ENCODE measurements at places on chromosomes 3 and 15. TPM values are rescaled to one million over a fixed set of nuclear protein-coding genes. Genes with fewer than 3 reads are reported as not detected.

DNA sequence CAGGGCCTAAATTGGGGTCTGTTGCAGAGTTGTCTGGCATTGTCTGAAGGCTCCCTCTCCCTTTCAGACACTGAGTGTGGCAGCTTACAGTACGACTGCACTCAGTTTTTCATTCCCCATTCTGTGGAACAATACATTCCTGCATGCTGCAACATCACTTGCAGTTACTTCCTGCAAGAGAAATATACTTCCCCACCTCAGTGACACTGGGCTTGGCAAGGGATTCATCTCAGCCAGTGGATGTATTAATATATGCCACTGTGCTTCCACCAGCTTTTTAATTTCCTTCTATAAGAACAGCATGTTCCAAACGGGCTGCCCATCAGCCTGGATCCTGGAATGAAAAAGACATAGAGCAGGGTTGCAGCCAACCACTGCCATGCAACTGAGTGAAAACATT, 23.1 kb downstream of the B3GALNT1 start:
- no peak overlapping the region for H3K27ac ChIP-seq
- H3K27me3 ChIP-seq = no peaks in the 10 kb centered on the region
- no peaks in the 10 kb centered on the region for H3K36me3 ChIP-seq
- no peak for DNase-seq
- no peaks in the 10 kb centered on the region for H3K4me1 ChIP-seq
- H3K4me3 ChIP-seq = no peak overlapping the region

- H3K36me3 ChIP-seq = peaks cover 2% of the 10 kb centered on the region
- no peaks in the 10 kb centered on the region for H3K4me1 ChIP-seq
- no peak overlapping the region for H3K4me3 ChIP-seq
- H3K27ac ChIP-seq = no peak overlapping the region
- no peak for DNase-seq
- no peaks in the 10 kb centered on the region for H3K27me3 ChIP-seq
Observed at GRCh38 chr15:32794973-32795372, 77.2 kb downstream of the GREM1 start.

GRCh38 chr3:171284308-171285075, 175.7 kb downstream of the TNIK start:
- no peaks in the 10 kb centered on the region for H3K27me3 ChIP-seq
- H3K4me1 ChIP-seq = peaks cover 42% of the 10 kb centered on the region
- H3K36me3 ChIP-seq = no peaks in the 10 kb centered on the region
- DNase-seq = no peak
- H3K27ac ChIP-seq = no peak overlapping the region

- peak; percentile 11 for DNase-seq
- peaks cover 65% of the 10 kb centered on the region for H3K36me3 ChIP-seq
- H3K4me3 ChIP-seq = no peak overlapping the region
- no peak overlapping the region for H3K27ac ChIP-seq
- H3K4me1 ChIP-seq = peaks cover 13% of the 10 kb centered on the region
Observed at GRCh38 chr3:30693470-30694120, 87.2 kb downstream of the TGFBR2 start.

DNA sequence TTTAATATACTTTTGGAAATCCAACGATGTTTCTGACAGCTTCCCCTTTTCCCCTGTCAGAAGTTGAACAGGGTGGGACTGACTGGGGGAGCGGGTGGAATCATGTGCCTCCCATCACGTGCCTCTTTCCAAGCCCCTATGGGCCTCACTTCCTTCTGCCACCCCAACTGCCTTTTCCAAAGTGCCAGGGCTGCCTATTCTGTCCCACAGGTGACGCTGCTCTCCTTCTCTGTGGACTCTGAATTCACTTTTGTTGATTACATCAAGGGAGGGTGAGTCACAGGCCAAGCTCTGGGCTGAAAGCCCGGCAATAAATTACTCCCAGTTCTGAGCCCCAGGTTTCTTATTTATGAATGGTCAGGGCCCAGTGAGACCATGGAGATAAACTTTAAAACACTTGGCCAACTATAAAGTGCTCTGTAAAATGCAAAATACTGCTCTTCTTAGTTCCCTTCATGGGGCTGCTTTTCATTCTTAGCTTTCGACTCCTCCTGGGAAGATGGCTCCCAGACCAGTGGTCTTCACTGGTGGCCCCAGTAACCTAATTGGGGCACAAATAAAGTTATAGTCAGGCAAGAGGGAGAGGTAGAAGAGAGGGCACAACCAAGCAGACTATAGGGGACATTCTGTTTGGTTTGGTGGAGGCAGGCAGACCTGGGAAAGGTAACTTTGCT, 12.3 kb downstream of the CPNE9 start:
- DNase-seq = peak; percentile 18
- no peak overlapping the region for H3K4me3 ChIP-seq
- H3K27me3 ChIP-seq = peaks cover 4% of the 10 kb centered on the region
- H3K4me1 ChIP-seq = peaks cover 6% of the 10 kb centered on the region
- no peak overlapping the region for H3K27ac ChIP-seq

The GRK7 gene
- polyA plus RNA-seq = 0.05 TPM
